ENCODE measurements at places on chromosomes 2 and 18.

- no peak for DNase-seq
These were observed 174.6 kb downstream of the ZNF385B start for GRCh38 chr2:179686718-179687342.

- DNase-seq = no peak
These were observed 602 bp upstream of the ADAM17 start for GRCh38 chr2:9556121-9556743.

DNA sequence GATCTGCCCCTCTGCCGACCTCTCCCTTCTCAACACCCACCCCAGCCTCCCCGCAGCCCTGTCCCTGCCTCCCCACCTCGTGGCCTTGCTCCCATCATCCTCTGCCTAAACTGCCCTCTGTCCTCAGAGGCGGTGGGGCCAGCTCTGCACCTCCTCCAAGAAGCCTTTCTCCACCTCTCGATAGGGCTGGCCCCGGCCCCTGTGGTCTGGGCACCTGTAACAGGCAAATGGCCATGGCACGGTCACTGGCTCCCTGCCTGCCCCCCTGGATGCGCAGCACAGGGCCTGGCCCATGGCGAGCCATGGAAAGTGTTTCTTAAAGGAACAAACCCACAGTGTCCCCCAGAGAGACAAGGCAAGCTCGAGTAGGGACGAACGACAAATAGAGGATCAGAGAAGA is 42.0 kb downstream of the MYO7B start:
- no peak for DNase-seq

DNA sequence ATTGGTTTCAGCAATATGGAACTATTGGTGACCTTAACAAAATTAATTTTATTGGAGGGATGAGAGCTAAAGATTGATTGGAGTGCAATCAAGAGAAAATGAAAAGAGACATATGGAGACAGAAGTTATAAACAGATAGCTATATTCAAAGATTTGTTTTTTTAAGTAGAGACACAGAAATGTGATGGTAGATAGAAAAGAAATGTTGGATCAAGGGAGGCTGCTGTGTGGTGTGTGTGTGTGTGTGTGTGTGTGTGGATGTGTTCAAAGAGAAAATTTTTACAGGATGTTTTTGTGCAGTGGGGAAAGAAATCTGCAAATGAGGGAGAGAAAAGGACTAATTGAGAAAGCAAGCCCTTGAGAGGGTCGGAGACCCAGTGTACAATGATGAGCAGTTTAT is 249.5 kb upstream of the SPHKAP start:
- DNase-seq = no peak

DNA sequence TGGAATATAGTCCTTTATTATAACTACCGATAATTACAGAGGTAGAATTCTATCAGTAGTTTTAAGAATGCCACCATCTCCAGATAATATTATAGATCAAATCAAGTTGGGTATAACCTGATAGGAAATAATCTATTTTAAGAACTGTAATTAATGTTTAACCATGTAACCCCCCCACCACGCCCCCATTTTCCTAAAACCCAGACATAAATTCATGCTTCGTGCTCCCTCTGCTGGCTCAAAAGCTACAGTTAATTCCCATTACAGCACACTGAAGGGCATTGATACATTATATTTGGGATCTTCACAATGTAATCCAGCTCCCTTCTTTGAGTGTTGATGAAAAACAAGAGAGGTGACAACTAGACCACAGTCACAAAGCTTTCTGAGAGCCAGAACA is 228.0 kb upstream of the SMAD7 start:
- DNase-seq = no peak

DNA sequence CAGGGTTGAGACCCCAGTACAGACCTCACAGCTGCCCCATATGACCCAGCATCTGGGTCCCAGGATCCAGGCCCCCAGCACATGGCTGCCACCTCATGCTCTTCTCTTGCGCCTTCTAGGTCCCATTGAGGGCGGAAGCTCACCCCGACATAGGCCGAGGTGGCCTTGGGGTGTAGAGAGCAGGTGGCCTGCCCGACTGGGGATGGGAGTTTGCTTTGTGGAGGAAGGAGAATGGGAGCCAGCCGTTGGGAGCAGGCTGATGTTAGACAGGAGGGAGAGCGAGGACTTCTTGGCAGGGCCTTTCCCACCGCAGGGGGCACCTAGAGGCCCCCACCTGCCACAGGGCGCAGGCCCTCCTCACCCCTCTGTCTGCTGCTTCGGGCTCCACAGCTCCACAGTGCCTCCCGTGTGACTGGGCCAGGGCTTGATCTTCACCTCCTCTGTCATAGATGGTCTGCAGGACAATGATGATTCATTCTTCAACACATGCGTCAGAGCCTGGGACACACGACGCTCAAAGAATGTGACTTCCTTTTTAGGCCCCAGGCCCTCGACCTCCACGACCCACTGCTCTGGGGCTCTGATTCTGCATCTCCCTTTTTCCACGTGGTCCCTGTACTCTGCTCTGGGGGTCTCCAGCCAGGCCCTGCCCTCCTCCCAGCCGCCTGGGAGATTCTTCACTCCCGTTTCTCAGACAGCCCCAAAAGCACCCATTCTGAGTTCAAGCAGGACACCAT is 86.6 kb upstream of the ODC1 start:
- no peak for DNase-seq

DNA sequence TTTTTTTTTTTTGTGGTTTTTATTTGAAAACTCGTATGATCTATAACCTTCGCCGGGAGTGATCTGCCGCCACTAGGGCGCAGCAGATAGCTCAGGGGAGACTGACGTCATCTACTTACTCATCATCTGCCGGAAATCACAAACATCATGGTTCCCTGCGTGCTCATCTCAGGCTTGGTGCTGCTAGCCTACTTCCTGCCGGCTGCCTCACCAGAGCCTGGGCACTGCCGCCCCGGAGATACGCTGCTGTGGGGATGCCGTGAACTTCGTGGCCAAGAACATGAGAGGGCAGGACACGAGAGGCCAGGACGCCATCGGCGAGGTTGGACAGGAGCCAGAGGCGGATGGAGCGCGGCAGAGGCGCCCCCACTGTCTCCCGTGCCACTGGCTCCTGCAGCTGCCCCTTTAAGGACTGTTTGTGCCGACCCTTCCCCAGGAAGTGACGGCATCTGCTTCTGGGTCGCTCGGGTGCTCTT is 68.8 kb downstream of the DOK6 start:
- peak; percentile 0 for DNase-seq

DNA sequence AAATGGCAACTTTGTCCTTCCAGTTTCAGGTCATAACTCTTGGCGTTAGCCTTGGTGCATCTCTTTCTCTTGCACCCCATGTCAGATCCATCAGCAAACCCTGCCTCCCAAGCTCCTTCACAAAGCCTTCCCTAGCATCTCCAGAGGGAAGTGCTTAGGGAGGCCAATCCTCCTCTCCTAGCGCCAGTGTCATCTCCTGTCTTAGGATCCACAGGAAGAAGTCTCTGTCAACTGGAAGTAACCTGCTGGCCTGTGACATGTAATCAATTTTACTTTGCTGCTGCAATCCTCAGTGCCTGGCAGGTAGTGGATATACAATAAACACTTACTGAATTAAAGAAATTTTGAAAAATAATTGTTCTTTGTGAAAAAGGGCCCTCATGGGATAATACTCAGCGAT is 7.9 kb upstream of the DNPEP start:
- DNase-seq = no peak

- DNase-seq = no peak
These were observed 65.3 kb downstream of the CCDC93 start for GRCh38 chr2:117948615-117949014.

DNA sequence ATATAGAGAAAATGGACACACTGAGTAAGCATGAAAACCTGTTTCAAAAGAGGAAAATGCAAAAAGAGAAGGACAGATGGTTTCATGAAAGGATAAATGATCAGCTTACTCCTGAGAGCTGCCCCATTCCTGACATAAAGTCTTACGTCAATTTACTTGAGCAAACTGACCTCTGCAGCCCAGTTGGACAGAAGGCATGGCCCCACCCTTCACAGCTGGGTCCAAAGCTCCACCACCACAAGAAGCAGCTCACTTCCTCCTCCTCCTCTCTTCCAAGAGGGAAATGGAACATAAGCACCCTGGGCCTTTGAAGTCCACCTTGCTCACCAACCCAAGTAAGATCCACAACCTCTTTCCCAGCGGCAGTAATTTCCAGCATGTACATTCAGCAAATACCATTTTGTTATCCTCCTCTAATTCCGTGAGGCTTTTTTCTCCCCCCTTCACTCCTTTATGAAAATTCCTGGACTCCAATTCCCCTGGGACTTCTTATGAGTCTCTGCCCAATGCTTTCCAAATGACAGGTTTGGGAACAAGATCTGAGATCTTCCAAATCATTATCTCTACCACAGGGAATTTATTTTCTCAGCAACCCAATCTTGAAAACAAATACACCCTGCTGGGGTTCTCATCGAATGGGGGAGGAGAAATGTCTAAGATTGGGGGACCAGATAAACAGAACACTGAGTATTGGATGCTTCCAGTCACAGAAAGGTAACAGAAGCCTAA is 10.1 kb downstream of the COL4A4 start:
- no peak for DNase-seq

DNA sequence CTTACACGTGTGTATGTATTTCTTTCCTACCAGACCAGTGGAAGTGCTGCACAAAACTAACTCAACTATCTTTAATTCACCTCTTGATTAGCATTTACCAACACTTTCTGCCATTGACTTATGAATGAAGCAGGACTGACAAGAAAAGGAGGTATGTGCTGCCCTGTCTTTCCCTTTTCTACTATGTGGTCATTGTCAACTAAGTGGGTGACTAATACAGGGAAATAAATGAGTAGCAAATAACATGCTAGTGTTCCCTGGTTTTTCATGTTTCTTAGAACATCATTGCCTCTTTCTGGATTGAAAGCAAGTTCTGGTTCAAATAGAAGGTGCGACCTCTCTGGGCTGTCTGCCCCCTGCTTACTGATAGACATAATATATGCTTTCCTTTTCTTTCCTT is 58.0 kb downstream of the LINC00305 start:
- no peak for DNase-seq

DNA sequence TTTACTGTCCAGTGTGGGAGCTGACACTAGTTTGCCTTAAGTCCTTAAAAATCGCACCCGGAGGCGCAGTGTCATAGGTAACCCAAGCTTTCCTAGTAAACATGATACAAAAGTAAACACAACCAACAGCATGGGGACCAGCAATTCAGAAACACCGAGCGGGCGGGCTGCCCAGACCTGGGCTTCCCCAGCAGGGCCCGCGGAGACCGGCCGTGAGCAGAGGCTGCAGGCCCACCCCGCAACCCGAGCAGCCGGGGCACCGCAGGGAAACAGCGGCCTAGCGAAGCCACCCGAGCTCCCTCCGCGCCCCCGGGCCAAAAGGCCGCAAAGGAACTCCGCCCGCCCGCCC is 296 bp downstream of the TTC21B start:
- no peak for DNase-seq

DNA sequence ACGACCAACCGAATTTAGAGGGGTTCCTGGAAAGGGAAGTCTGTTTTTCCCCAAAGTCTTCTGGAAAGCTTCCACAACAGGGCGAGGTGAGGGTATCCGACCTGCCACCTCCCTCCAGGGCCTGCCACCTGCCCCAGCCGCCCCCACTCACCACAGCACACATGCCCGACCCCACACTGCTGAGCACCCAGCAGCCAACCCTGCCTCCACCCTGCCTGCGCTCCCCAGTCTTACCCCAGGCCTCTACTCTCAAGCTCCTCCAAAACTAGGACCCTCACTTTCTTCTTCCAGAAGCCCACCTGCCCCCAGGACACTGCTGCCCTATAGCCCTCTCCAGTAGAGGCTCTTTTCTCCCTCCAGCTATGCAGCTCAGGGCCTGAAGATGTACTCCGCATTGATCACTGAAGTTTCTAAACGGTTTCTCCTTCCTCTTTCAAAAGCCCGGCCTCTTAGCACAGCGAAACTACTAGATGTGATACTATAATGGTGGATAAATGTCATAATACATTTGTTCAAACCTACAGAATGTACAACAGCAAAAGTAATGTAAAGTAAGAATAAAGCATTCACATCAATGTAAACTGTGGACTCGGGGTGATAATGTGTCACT is 128.8 kb upstream of the SLC1A4 start:
- DNase-seq = no peak

DNA sequence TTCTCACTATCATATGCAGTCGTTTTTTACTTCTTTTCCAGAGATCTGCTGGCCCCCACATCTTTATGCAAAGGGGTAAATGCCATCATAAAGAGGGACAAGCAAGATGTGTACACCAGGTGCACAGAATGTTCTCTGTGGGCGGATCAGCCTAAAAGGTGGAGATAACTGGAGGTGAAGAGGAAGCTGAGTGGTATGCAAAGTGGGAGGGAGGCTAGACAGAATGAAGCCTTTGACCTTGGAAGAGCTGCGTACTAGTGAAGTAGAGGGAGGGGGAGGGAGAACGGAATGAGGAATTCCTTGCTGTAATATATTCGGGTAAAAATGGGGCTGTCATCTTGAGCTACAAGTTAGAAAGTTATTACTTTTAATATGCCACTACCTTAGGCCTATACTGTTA is 287.5 kb upstream of the VRK2 start:
- no peak for DNase-seq

GRCh38 chr2:218344090-218344754 is 12.4 kb upstream of the CATIP start:
- DNase-seq = no peak

GRCh38 chr2:99864561-99865553 is 277.5 kb downstream of the AFF3 start:
- no peak for DNase-seq

DNA sequence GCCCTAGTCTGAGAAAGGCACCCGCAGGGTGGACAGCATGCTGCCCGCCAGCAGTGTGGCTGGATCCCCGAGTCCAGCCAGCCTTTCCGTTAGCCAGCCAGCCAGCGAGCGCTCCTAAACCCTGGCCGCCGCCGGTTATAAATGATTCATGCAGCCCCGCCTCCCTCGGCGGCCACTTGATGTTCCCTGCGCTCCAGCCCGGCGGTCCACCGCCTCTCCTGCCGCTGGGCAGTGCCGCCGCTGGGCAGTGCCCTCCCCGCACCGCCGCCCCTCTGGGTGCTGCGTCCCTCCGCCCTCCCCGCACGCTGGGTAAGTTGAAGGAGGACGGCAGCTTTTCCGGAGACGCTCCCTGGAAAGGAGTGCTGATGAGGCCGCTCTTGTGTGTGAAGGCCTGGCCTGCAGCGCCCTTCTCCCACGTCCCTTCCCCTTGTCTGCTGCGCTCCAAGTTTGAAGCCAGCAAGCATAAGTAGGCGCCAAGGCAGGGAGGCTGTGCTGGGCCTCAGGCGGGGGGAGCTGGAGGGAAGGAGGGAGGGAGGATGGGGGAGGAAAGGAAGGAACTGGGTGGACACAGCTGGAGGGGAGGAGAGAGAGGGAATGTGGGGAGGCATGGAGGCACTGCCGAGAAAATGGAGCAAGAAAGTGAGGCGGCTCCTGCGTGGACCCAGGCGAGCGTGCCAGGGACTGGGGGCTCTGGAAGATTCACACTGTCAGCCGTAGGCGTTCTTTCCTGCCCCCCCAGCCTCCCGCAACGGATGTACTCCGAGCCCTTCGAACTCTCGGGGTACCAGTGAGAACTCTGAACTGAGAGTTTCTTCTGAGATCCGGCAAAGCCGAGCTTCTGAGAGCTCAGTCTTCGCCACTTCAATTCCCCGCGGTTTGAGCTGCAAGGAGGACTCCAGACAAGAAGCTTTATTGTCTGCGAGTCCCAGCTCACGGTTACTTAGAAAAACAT is 131.9 kb downstream of the GLI2 start:
- DNase-seq = no peak
